ENCODE measurements at places on chromosomes 12 and 14. TPM values are rescaled to one million over a fixed set of nuclear protein-coding genes. Genes with fewer than 3 reads are reported as not detected.

GRCh38 chr12:25852792-25853191, 105.7 kb upstream of the RASSF8 start:
- peak; percentile 2 for DNase-seq

Gene B4GALNT3
- 0.27 TPM for total RNA-seq

GRCh38 chr12:10130042-10130441, at the start of gene CLEC7A:
Gene CLEC7A, minus strand, starts transcription at chr12:10130199. Its CDS starts 117 bp downstream, at chr12:10130082.
- DNase-seq: peak; percentile 8

DNA sequence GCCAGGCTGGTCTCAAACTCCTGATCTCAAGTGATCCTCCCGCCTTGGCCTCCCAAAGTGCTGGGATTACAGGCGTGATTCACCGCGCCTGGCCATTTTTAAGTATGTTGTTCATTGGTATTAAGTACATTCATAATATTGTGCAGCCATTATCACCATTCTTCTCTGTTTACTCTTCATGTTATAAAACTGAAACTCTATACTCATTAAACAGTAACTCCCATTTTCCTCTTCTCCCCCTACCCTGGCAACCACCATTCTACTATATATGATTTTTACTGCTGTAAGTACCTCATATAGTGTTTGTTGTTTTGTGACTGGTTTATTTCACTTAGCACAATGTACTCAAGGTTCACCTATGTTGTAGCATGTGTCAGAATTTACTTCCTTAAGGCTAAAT, 23.1 kb downstream of the METAP2 start:
- no peak for DNase-seq

GRCh38 chr14:102694530-102695166, 82.6 kb upstream of the TRAF3 start:
- peak; percentile 55 for DNase-seq

GRCh38 chr14:67837011-67837624, 17.5 kb downstream of the RAD51B start:
- DNase-seq: peak; percentile 68

DNA sequence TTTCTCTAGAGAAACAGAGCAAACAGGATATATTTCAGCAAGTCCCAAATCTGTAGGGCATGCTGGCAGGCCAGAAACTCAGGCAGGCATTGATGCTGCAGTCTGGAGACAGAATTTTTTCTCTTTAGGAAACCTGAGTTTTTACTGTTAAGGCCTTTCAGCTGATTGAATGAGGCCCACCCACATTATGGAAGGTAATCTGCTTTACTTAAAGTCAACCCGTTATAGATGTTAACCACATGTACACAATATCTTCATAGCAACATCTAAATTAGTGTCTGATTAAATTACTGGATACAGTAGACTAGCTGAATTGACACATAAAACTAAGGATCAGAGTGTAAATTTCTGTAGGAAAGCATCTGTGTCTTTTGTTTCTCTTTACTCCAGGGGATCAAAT, 65.2 kb downstream of the SRGAP1 start:
- no peak for DNase-seq

- no peak for DNase-seq
Observed at GRCh38 chr12:30594509-30594908, 101.2 kb downstream of the IPO8 start.

Gene KRT85
- not detected for total RNA-seq

DNA sequence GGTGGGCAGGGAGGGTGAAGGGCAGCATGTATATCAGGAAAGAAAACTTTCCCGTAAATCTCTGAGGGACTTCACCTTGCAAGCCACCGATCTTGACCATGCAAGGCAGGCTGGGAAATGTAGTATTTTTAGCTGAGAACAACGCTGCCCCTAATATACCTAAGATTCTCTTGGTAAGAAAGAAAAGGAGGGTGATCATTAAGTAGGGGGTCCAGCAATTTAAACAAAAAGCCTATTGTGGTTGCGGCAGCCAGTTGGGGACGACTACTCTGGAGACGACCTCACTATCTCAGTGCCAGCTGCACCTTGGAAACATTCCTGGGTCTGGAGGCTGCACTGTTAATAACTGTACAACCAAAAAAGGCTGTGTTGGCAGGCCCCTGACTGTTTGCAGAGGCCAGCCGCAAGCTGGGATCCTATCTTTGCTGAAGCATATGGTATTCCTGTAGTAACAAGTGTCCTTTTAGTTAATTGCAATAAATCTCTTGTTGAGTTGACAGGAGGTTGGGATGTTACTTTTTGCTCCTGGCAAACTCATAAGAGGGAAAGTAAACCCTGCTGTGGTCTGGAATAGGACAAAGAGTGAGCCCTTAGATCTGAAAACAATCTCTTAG, 6.4 kb downstream of the APOLD1 start:
- DNase-seq: no peak

GRCh38 chr12:6018265-6018664, 73.2 kb upstream of the ANO2 start:
- no peak for DNase-seq

DNA sequence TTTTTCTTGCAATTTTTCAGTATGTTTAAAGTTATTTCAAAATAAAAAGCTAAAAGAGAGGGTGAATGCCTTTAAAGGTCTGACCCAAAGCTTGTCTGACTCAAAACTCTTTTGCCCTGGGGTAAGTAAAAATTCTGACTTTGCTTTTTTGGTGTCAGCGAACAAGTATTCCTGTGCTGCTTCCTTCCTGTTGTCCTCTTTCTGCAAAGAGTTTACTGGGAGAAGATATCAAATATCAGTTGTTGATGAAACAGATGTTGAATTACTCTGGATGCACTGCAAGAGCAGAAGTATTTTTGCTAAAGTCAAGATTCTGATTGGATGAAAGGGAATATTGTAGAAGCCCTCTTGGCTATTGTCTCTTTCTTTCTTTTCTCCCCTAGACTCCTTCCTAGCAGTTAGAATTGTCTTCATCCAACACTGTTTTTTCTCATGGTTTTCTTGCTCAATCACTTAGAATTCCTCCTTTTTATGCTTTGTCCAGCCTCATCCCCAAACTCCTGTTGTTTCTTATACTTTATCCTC, 62.0 kb downstream of the DACT1 start:
- no peak for DNase-seq

Gene RASSF8
- total RNA-seq: 33.5 TPM

Gene PLEK2
- 2.3 TPM for total RNA-seq

DNA sequence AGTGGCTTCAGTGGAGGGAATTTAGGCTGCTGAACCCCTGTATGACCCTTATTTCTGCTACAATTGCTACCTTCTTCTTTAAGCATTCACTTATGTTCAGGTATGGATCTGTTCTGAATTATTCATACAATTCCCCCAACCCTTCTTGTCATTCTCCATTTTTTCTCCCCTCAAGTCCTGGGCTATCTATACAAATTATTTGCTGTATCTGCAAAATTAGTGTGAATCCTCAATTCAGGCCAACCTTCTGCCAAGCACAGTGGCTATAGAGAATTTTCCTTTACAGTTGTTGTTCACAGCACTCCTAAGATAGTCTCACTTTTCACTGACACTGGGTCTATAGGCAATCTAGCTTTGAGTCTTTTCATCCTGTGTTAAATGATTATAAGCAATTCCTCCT, 119.2 kb upstream of the CNTN1 start:
- no peak for DNase-seq

- DNase-seq: no peak
Observed at GRCh38 chr12:54211920-54212319, 23.1 kb upstream of the SMUG1 start.

GRCh38 chr12:55815473-55815872, 2.1 kb downstream of the SARNP start:
- DNase-seq: no peak

DNA sequence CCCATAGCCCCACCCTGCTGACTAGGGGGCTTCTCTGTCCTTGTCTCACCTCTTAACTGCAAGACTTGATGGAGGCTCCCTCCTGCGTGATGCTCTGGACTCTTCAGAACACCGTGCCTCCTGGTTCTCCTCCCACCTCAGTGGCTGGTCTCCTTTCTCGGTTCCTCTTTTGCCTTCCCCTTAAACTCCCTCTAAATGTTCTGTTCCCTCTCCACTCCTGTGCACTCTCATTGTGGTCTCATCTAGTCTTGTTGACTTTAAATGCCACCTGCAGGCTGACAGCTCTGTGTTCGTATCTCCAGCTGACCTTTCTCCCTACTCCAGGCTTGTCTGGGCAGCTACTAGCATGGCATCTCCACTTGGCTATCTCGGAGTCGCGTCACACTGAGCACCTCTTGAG, 28.3 kb downstream of the DYNC1H1 start:
- DNase-seq: no peak

Gene NYNRIN
- 0.03 TPM for total RNA-seq

- DNase-seq: peak; percentile 81
Observed at GRCh38 chr12:57904848-57905811, 36.2 kb upstream of the ATP23 start.

GRCh38 chr12:10551375-10551774, 45.7 kb downstream of the EIF2S3B start:
- DNase-seq: no peak

GRCh38 chr12:25089738-25090137, 105.2 kb downstream of the DNAI7 start:
- peak; percentile 75 for DNase-seq

GRCh38 chr12:19515179-19515578, 75.9 kb downstream of the AEBP2 start:
- no peak for DNase-seq

DNA sequence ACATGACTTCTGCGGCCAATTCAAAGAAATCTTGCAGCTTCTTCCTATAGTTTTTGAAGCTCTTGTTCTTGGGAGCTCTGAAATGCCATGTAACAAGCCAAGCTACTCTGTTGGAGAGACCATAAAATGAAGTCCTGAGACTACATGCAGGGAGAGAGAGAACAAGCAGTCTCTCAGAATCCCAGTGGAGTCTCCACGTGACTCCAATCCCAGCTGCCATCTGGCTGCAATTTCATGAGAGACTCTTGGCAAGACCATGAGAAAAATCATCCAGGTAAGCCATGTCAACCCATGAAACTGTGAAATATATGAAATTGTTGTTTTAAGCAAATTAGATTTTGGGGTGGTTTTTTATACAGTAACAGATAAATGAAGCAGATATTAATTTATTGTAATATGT, 54.4 kb downstream of the KLRG1 start:
- DNase-seq: no peak

Gene ART4
- total RNA-seq: not detected

DNA sequence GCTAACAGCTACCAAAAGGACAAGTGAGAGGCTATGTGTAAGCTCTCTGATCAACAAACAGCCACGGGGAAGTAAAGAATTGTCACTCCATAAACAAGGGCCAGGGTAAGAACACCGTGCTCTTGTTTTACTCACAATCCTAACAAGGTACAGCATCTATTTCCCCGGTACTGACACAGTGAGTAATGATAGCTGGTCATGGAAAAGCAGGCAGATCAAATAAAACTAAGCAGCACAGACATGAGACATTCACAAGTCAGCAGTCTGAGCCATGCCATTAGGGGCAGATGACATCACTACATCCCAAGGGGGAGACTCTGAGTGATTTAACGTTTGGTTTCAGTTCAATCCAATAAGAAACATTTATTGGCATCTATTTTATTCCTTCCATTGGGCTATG, 54.4 kb downstream of the ARL6IP4 start:
- DNase-seq: peak; percentile 80

GRCh38 chr12:98409548-98409947, 105.8 kb upstream of the TMPO start:
- no peak for DNase-seq

DNA sequence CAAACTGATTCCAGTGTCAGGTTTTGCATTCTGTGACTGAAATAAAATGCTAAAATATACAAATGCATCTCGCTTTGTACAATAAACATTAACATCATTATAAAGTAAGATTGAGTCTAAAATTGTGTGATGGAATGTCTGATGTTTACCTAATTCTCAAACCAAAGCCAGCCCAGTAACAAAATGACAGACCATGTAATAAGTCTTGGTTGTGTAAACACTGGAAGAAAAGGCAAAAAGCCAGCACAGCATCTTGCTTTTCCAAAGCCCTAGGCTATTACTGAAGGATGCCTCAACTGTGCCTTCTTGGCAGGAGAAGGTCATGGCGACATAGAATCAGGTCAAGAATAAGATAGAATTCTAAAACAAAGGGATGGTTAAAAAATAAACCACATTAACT, 169.6 kb downstream of the EGLN3 start:
- DNase-seq: no peak

DNA sequence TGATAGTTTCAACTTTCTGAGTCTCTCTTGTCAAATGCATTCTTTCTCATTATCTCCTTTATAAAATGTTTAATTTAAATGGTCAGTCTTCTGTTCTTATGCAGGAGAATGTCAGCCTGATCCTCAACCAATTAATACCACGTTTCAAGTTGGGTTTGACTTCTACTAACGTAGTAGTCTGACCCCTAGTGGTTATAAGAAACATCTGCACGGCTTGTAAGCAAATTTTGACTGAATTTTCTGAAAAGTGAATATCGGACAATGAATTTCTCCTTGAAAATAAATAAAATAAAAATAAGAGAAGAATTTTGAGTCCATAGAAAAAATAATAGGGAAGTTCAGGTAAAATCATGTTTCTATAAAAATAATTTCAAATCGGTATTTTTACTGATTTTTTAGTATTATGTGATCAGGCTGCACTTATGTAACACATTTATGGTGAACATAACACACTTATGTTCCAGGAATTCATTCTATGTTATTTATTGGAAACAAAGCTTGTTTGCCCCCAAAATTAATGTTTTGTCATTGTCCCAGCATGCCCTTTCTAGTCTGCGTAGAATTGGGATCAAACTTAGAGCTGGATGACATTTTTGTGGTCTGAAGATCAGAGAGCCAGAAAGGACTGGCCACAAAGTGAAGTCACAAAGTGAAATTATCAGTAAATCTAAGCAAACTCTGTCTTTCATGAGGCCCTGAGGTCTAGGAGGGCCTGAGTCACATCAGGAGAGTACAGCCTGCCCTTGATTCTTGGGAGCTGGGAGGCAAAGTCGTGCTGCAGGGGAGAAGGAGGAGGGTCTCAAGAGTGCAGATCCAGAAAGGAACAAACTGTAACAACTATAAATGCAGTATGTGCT, 101.2 kb upstream of the STXBP6 start:
- peak; percentile 65 for DNase-seq

Gene SERPINA9
- not detected for total RNA-seq

DNA sequence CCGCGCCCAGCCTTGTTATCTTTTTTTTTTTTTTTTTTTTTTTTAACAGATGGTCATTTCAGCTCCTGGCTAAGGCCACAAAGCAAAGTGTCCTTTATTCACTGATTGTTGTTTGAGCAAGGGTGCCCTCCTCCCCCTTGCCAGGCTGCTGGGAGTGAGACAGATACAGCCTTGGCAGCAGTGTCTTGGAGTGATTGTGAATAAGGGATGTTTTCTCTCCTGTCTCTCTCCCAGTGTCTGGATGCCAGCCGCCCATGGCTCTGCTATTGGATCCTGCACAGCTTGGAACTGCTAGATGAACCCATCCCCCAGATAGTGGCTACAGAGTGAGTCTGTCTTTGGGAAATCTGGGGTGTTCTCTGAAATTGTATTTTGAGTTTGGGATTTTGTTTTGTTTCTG, 28.7 kb downstream of the FNTB start:
- DNase-seq: no peak

Gene TTC9
- 0.80 TPM for total RNA-seq

Gene TPH2
- not detected for total RNA-seq

Gene ASIC1
- total RNA-seq: 9.5 TPM

- DNase-seq: no peak
Observed at GRCh38 chr12:59193476-59194050, 273.3 kb upstream of the LRIG3 start.

- DNase-seq: no peak
Observed at GRCh38 chr12:12646483-12647072, 34.9 kb downstream of the CREBL2 start.

- DNase-seq: no peak
Observed at GRCh38 chr14:54301359-54301758, 95.4 kb upstream of the CDKN3 start.

Measured in HT1080 (cell line).